ENCODE measurements at places on chromosomes 12 and 14.

DNA sequence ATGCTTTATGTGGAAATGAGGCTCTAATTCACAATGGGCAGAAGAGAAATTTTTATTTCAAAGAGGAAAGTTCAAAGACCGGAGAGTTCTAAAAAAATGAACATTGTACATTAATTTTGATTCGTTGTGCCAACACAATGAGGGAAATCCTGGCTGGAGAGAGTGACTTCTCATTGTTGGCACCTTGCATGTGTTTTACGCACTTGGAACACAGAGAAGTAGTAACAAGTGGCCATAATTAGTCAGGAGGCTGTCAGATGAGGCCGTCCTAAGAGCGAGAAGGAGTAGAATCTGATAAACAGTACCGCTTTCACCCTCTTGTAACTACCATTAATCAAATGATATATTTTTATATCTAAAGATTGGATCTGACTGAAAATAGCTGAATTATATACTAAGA is 6.9 kb downstream of the LMO3 start:
- no peak for DNase-seq

DNA sequence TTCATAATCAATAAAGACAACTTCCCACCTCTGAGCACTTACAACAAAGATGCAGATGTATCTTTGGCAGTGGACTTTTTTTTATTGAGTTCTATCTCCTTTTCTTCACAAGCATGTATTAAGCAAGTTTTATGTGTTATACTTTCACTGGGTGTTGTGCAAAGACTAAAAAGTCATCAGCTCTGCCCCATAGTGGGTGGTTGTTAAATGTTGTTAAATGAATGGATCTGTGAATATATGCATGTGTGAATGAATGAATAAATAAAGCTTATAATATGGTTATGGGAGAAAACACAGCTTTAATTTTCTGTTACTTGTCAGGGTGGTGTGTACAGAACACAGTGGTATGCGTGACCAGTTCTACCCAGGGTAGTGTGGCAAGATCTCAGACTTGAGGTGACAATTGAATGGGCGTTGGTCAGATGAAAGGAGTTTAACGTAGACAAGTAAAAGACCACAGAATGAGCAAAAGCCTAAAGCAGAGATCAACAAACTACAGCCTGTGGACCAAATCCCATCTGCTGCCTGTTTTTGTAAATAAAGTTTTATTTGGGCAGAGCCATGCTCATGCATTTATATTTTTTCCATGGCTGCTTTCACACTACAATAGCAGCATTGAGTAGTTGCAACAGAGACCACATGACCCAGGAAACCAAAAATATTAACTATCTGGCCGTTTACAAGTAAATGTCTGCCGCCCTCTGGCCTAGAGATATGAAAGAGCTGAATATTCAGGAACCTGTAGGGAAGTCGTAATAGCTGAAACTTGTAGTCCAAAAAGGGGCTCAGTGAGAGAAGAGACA is 207.4 kb upstream of the EEA1 start:
- DNase-seq = no peak

- DNase-seq = no peak
These were observed 521.2 kb upstream of the TBX3 start for GRCh38 chr12:115204957-115205754.

DNA sequence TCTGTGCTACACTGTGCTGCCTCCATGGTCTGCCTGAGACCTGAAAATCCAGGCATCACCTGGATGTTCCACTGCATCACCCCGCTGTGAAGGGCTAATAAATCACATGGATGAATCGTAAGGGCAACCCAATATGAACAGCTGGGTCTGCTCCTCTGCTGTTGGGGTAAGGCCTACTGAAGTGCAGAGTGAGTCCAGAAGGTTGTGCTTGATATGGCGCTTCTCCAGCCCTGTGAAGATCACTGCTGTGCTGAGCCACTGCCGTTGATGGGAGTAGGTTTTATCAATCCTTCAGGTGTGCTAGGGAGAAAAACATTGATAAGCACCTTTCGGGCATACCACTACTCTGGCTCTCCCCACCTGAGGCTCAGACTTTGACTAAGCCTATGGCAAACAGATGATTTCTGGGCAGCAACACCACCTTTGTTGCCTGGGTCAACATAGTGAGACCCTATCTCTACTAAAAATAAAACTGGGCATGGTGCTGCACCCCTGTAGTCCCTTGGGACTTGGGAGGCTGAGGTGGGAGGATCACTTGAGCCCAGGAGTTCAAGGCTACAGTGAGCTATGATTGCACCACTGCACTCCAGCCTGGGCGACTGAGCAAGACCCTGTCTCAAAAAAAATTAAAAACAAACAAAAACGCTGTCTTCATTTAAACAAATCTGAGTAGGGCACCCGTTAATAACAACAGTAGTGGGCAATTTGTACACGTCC is 1.7 kb downstream of the ACVRL1 start:
- DNase-seq = no peak

- no peak for DNase-seq
These were observed 156.5 kb upstream of the PLEKHG7 start for GRCh38 chr12:92546259-92546634.

GRCh38 chr12:107522692-107523477 is 162.7 kb upstream of the PWP1 start:
- DNase-seq = peak; percentile 17

- DNase-seq = no peak
These were observed 92.7 kb downstream of the DIP2B start for GRCh38 chr12:50597200-50598195.

DNA sequence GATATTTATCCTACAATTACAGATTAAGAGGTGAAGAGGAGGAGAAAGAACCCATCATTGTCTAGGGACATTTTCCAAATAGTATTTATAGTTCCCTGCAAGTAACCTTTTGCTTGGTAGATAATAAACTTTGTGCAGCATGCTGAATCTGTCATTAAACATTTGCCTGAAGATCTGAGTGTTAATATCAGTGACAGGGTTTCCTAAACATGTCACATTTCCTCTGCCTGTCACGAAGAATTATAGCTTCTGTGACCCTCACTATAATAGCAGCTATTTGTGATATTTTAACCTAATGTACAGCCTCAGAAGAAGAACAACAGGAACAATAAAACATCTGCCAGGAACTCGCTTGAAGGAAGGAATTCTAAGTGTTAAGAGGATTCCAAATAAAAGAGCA is 350.3 kb downstream of the GXYLT1 start:
- no peak for DNase-seq

- no peak for DNase-seq
These were observed 8.5 kb downstream of the ORAI1 start for GRCh38 chr12:121634836-121635235.

- no peak for DNase-seq
These were observed 281.5 kb downstream of the ZFP36L1 start for GRCh38 chr14:68511129-68512047.

DNA sequence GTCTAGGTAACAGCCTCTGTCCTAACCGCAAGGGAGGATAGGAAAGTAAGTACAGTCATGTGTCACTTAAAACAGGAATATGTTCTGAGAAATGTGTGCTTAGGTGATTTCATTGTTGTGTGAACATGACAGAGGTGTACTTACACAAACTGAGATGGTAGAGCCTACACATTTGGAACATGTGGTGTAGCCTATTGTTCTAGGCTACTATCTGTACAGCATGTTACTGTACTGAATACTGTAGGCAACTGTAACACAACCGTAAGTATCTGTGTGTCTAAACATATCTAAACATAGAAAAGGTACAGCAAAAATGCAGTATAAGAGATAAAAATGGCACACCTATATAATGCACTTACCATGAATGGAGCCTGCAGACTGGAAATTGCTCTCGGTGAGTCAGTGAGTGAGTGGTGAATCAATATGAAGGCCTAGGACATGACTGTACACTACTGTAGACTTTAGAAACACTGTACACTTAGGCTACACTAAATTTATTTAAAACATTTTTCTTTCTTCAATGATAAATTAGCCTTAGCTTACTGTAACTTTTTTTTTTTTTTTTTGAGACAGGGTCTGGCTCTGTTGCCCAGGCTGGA is 13.2 kb upstream of the MDM2 start:
- DNase-seq = no peak

DNA sequence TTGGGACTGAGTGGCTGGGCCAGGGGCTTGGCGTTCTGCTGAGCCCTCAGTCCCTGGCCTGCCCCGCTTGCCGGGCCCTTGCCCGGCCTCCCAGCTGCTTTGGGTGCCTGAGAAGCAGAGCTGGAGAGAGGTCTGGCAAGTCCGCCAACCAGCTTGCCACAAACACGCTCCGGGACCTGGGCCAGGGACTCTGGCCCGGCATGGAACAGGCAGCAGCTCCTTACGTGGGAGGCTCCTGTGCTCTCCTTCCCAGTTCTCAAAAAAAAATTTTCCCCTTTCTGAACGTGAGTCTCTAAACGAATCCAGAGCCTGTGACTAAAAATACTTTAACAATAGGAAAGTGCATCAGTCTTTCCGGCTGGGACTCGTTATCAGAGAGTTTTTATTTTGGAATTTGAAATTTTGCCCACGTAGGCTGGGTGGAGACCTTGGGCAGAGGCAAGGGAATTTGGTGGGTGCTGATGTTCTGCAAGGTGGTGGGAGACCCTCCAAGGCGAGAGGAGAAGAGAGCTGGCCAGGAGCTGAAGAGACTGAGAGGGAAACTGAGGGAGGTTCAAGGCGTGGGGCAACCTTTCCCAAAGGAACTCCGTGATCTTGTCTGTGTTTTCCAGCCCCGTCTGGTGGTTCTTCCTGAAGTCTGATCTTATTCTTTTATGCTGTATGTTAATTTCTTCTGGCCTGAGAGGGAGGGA is 6.8 kb upstream of the NR4A1 start:
- DNase-seq = no peak
